ENCODE measurements at places on chromosomes 7 and 10.

DNA sequence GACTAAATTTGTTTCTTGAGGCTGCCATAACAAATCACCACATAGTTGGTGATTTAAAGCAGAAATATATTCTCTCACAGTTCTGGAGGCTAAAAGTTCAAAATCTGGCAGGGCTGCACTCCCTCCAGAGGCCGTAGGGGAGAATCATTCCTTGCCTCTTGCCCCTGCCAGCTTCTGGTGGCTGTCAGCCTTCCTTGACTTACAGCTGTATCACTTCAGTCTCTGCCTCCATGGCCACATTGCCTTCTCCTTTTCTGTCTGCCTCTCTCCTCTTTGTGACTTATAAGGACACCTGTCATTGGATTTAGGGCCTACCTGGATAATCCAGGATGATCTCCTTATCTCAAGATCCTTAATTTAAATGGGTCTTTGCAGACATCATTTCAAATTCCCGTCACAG, 5.8 kb upstream of the LRRC4 start:
- DNase-seq: no peak

DNA sequence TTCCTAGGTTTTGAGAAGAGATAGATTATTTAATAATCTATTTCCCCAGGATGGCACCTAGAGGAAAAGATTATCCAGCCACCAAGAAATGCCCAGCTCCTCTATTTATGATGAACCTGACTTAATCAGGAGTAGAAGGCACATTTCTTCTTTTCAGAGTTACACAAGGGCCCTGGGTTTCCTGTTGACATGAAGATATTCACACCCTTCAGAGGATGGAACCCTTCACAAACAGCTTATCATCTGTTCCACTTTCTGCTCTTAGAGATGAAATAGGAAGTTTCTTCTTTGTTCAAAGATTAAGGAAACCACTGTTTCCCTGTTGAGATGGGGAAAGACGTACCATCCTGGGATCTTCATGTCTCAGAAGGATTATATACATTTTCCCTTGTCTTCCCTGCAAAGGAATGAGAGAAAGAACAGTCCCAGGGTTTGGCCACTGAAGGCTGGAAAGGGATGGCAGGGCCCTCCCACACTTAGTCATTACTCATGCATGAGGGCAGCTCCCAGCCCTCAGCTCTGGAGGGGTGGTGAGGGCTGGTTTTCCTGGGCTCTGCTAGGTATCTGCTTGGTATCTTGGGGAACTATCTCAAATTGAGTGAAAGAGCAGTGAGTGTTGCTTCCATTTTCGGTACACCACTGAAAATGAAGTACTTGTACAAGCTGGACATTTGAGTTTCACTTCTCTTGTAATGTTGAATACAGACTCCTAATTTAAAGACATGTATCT, 64.0 kb downstream of the MTPAP start:
- peak; percentile 24 for DNase-seq

DNA sequence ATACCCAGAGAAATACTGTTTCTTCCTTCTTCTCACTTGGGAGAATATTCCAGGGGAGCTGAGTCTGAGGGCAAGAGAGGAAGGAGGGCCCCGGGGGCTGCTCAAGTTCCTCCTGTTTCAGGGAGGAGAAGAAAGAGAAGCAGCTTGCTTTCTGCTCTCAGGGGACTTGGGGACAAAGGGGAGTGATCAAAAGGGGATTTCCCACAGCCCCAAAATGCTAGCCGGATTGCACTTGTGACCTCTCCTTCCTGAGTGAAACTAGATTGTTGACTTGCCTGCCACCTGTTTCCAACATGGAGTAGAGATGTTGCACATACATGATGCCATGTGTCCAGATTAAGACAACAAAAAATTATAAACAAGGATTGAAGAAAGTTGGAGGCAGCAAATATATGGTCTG, 28.7 kb upstream of the PDCD4 start:
- no peak for DNase-seq

DNA sequence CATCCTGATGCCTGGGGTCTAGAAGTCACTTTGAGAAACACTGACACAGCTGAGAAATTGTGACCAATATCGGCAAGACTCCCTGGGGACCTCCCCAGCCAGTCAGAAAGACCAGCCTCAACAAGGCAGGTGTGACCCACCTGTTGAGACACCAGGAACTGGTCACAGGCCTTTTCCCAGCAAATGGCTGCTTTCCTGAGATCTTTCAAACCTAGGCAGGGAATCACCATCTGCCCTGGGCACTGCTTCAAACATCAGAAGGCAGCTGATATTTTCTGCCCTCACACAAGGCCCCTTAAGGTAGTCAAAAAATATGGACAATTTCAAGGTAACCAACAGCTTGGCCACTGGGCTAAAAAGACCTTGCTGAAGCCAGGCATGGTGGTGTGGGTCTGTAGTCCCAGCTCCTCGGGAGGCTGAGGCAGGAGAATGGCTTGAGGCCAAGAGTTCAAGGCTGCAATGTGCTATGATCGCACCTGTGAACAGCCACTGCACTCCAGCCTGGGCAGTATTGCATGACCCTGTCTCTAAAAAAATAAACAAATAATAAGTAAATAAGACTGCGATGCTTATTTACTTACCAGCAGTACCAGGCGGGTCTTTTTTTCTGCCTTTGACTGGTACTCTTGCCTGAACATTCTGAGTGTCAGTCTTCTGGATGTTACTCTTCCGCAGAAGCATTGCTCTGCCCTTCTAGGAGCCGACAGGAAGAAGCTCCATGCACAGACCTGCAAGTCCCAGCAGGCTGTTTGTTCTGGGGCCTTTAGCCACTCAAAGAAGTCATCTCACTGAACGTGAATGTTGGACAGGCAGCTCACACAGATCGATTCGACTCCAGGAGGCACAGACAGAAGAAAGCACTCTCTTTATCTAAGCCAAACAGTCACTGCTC, 59.7 kb downstream of the SORBS1 start:
- DNase-seq: no peak

DNA sequence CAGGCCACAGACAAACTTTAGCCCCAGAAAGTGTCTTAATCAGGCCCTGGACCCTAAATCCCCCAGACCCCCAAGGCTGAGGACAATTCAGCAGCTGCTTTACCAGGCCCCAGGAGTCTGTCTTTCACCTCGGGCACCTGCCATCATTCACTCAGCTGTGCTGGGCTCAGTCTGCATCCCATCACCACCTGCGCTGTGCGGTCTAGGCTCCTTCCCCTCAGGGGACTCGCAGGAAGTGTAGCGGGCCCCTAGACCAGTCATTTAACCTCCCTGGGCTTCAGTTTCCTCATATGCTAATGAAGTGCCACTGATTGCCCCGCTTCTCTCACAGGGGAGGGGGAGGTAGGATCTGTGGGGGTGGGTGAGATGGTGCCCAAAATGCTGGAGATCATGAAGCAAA, 76.4 kb upstream of the ZMIZ1 start:
- DNase-seq: no peak

DNA sequence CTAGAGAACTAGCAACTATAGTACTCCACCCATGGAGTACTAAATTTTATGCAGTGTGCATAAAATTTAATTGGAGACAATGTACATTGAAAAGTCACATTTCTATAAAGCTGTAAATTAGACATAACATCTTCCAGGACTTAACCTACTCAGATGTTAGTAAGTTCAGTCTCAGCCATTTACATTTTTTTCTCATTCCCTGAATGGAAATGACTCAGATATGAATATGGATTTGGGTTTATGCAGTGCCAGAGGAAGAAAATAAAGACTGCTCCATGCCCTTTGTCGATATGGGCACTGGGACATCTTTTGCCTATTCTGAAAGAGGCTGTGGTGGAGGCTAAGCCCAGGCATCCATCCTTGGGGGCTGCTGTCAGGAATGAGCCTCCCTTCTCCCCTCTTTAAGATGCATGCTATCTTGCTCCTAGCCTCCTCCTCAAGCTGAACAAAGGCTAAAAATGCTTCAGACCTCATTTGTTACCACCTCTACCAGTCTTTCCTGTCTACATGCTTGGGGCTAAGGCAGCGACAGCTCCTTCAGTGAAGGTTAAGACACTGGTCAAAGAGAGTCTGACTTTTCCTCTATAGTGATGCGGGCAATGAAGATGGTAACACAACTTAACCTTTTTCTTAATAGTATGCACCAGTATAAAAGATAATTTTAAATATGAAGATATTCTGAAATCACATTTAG, 486.8 kb upstream of the ANKRD30A start:
- DNase-seq: no peak

DNA sequence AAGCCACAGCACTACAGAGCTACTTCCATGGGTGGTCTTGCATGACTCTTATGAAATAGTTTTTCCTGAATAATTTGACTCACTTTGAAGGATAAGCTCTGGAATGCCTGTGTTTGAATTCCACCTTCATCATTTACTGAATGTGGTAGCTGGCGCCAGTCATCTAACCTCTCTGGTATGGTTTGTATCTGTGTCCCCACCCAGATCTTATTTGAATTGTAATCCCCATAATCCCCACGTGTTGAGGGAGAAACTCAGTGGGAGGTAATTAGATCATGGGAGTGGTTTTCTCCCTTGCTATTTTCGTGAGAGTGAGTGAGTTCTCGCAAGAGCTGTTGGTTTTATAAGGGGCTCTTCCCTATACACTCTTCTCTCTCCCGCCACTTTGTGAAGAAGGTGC, 11.2 kb upstream of the SLC13A1 start:
- no peak for DNase-seq

All from M059J (cell line).